ENCODE measurements at places on chromosomes 1 and 21. TPM values are rescaled to one million over a fixed set of nuclear protein-coding genes. Genes with fewer than 3 reads are reported as not detected.

- DNase-seq, result no peak
These were observed 293.8 kb downstream of the SPATA17 start for GRCh38 chr1:217924924-217925323.

- no peak for DNase-seq
These were observed at the start of gene LRRC42 for GRCh38 chr1:53946252-53947171. TSS of gene LRRC42 (plus strand) at chr1:53946350. CDS start at chr1:53952000, 5,650 bp downstream.

DNA sequence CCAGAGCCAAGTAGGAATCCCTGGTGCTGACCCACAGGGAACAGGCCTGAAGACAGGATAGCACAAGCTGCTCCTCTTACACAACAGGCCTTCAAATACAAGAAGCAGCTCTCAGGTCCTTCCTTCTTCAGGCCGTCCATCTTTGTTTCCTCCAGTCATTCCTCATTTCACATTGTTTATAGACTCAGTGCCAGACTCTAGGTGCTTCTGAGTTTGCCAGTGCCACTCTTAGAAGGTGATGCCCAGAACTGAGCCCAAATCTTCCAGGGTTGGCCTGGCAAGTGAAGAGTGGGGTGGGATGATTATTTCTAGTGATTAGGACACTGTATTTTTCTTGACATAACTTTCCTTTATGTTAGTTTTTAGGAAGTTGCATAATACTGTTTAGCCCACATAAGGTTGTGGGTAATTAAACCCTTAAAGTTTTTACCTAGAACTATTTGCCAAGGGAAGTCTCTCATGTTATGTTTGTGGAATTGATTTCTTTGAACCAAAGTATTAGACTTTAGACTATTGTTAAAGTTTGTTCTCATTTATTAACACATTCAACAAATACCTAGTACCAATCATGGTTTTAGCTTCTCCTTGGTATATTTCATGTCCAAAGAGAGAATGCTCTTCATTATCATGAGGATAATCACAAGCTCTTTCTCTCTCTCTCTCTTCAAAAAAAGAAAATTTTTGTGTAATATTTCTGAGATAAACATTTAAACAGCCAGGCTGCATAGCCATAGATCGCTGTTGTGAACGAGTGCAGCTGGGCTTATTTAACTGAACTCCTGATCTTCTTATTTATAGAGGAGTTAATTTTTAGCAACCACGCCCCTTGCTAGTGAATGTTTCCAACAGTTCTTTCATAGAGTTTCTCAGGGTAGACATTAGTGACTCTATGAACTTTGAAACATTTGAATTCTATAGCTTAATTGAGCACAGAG, 47.7 kb downstream of the PGM1 start:
- DNase-seq, result no peak

DNA sequence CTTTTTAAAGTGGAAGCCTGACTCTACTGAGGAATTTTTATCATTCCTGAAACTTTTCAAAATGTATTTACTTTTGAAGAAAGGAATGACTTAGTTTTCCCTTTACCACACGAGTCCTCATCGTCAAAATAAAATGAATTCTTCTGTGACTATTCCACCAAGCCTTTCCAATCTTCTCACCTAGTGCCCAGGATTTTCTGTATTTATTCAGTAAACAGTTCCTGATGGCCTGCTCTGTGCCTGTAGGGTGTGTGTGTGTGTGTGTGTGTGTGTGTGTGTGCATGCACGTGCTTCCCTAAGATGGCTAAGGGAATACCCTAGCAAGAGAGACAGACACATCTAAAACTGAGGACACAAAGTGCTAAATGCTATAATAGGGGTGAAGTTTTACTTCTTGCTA, 395.0 kb upstream of the USP24 start:
- DNase-seq, result no peak

DNA sequence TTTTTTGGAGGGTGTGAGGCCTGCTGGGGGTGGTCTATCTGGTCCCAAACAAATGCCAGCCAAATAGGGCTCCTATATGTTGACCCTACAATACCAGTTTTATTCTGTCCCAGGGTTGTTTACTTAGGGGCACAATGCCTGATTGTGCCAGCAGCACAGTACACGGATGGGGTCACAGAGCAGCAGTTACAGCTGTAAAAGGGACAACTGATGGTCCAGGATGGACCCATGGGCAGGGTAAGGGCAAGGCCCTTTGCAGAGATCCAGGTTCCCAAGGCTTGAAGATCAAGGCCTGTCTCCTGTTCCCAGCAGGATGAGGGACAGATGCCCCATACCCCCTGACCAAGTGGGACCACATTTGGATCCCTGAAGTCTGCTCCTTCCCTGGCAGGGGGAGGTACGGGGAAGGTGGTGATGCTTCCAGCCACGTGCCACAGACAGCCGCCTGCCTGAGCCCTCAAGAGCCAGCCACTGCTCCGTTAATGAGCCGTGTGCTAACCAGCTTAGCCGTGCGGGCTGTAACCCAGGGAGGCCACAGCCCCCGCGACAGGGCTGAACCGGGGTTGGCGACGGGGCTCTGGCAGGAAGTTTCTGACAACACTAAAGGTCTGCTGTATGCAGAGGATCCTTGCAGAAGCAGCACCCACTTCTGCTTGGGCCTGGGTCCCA, 18.2 kb downstream of the SLC6A9 start:
- DNase-seq, result no peak

Gene RHD
- total RNA-seq, result not detected

All from pulmonary artery endothelial cell (primary cell).